ENCODE measurements at places on chromosomes 4 and X.

GRCh38 chr4:78119698-78120097 lies 62.6 kb downstream of the FRAS1 start:
- DNase-seq: no peak

- DNase-seq: no peak
Observed at GRCh38 chrX:17706676-17707075, 30.6 kb upstream of the SCML1 start.

- DNase-seq: no peak
Observed at GRCh38 chrX:8627796-8628195, 104.1 kb downstream of the ANOS1 start.

DNA sequence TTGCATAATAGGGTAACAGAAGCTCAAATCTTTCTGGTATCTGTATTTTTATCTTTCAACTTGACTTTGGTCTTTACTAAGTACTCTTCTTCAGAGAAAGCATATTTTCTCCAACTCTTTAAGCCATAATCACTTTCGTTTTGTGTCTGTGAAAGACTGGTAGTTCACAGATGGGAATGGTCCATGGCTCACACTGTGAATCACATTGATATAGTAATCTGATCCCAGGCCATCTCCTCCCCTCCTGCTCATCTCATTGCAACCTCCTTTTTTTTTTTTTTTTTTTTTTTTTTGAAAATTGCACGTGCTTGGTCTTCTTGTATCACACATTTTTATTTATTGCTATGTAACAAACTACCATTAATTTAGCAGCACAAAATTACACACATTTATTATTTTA lies 694.5 kb upstream of the SLIT2 start:
- DNase-seq: no peak

DNA sequence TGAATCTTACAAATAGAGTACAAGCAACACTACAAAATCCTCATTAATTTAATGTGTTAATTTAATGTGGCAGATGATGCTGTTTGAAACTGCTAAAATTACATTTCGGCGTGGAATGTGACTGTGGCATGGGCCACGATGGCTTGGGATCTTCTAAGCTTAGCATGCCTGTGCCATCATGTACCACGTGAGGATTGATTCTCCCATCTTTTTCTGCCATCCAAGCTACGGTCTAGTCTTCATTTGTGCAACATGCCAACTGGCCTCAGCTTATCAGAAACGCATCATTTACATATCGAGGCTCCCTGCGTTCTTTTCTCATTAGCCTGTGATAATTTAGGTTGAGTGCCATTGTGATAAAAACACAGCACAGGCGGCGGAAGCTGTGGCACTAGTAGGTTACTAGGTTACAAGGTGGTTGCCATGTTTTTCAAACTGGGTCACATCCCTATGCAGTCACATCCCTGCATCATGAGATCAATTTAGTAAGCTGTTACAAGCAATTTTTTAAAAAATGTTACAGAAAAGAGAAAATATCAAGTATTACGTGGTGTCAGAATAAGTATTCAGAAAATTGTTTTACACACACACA lies 189.9 kb upstream of the RBPJ start:
- DNase-seq: no peak

DNA sequence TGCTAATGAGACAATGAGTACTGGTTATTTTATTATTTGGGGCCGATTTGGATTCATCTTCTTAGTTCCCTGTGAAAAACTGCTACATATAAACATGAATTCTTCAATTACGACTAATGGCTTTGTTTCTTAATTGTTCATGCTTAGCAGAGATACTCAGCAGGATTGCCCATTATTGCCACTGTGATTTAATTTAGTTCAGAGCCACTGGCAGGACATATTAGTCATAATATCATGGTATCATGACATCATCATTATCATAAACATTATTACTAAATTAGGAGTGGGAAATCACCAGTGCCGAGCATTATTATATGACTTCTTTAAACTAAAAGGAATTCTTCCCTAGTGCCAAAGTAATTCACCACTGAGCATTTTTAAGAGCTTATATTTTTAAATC lies 201.4 kb downstream of the SPOCK3 start:
- no peak for DNase-seq
